ENCODE measurements at places on chromosomes 2 and 18.

DNA sequence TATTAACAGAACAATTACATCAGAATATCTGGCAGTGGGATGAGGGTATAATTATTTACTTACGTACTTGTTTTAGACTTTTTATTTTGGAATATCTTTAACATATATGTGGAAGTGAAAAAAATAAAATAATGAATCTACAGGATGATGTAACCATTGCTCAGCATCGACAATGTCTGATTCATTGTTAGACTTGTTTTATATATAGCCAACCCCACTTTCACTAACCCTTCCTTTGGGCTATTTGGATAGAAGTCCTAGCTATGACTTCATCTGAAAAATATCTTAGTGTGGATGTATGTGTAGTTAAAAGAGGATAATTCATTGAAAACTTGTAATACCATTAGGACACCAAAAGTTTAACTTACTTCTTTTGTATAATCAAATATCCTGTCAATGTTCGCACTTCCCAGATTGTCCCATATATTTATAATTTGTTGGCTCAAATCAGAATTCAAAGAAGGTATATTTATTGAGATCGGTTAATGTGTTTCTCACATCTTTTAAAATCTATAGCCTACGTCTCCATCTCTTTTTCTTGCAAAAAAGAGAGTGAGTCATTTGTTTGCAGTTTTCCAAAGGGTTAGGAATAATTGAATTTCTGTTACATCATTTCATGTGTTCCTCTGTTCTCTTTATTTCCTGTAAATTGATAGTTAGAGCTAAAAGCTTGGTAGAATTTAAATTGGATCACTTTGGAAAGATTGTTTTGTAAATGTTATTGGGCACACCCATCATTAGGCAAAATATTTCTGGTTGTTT, 506.1 kb upstream of the FAM98A start:
- no peak for DNase-seq

DNA sequence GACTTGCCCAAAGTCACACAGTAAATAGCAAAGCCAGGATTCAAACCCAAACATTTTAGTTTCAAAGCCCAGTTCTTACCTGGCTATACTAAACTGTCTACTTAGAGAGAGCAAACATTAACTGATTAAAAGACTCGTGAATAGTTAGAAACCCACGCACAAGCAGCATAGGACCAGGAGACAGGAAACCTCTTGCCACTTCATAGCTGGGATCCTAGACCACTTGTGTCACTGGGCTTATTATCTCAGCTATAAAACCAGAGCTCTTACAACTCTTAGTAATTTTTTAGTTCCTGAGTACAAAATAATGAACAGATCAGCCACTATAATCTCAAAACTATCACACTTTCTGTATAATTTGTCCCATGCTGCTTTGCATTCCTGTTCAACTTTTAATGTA, 2.4 kb upstream of the AAK1 start:
- no peak for DNase-seq

GRCh38 chr2:140786585-140786984, 1344.2 kb downstream of the LRP1B start:
- no peak for DNase-seq

GRCh38 chr18:39591649-39592048, 2026.1 kb upstream of the CELF4 start:
- peak; percentile 63 for DNase-seq

GRCh38 chr2:128449226-128450061, 130.8 kb upstream of the HS6ST1 start:
- no peak for DNase-seq

DNA sequence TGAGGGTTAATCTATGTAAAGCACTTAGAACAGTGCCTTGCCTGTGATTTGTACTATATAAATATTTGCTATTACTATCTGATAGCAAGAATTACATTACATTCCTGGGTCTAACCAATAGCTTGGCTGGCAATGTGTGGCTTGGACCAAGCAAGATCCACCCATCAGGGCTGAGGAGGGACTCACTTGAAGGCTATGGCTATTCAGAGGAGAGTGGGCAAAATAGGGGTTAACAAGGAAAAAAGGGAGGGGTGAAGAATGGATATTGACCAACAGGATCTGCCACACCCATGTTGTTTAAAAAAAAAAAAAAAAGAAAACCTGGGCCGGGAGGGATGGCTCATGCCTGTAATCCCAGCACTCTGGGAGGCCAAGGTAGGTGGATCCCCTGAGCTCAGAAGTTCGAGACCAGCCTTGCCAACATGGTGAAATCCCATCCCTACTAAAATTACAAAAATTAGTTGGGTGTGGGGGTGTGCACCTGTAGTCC, 20.0 kb upstream of the TMBIM1 start:
- DNase-seq: no peak

GRCh38 chr2:37880551-37880950, 44.5 kb upstream of the RMDN2 start:
- DNase-seq: no peak

- no peak for DNase-seq
These were observed 2.4 kb downstream of the SRD5A2 start for GRCh38 chr2:31578316-31578715.

- no peak for DNase-seq
These were observed 249.4 kb downstream of the MEIS1 start for GRCh38 chr2:66684289-66684688.

DNA sequence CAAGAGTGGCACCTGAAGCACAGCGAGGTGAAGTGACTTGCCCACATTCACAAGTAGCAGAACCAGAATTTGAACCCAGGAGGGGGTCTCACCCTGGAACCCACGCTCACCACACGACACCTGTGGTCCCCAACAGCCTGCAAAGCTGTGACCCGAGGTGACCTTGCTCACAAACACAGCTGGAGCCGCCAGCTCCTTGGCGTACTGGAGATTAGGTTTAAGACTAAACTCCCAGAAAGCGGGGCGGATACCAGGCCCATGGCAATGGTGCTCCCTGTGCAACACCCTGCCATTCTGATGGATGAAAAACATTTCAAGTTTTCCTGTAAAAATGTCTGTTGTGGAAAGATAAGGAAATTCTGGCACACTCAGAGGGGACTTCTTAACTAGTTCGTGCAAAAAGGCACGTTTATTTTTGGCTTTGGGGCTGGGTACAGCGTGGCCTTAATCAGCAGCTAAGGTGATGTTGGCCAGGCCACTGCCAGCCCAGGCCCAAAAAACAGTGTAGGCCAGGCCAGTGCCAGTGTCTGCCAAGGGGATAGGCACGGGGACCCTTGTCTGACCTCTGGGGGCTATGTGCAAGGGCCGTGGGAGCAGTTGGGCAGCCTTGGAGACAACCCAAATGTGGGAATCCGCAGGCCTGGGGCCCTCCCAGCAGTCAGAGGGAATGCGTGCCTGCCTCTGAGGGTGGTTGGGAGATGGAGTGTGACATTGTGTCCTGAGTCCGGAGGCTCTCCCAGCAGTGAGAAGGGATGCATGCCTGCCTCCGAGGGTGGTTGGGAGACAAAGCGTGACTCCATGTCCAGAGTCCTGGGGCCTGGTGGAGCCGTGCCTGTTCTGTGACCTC, 185.0 kb upstream of the HS6ST1 start:
- DNase-seq: no peak

DNA sequence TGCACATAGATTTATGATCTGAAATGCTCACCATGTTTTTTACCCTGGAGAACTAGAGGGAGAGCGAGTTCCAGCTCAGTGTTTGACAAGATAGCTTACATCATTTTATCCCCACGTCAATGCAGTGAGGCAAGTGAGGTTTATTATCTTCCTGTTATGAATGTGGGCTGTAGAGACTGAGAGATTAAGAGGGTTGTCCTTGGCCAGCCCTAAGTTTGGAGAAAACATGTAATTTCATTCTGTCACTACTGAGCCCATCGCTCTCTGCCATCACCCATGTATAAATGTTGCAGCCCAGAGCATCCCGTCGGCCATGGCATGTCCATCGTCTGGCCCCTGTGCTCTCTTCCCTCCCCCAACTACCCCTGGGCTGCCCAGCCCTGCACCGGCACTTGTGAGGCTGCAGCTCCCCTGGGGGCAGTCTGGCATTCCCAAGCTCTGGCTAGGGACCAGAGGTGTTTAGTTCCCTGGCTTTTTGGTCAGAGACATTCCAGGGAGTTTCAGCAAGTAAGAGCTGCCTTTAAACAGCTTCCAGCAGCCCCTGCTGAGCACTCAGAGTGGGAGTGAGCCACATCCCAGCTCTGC, 136.7 kb downstream of the ANTXR1 start:
- DNase-seq: no peak

DNA sequence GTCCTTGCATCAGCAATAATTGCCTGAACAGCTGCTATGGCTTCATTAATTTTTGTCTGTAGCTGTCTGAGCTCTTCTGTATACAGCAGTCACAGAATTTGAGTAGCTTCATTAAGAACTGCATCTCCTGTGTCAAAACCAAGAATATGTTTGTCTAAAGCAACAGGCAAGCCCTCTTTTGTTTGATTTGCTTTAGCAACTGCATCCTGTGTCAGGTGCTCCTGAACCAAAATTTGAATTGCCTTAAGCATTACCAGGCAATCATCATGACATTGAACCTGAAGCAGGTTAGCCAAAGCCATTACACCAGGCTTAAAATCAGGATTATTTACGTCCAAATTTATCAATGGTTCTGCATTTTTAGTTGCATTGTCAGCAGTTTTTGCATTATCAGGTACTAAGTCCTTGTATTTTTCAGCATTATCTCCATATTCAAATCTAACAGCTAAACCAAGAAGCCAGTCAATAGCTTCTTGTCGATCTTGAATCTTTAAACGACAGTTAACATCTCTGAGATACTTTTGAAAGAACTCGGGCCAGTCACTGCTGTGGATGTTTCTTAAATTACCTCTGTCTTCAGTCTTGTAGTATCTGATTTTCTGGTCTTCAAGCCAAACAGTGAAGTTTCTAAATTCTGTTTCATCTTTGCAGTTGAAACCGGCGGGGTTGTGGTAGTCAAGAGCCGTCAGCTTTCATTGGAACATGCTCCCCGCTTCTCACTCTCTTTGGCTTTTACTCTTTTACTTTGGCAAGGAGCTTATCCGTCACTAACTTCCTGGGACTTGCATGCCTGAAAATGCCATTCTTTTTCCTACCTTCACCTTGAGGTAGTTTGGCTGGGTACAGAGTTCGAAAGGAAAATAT, 42.2 kb downstream of the MERTK start:
- no peak for DNase-seq

- no peak for DNase-seq
These were observed 92.9 kb downstream of the COL5A2 start for GRCh38 chr2:189086710-189087109.

DNA sequence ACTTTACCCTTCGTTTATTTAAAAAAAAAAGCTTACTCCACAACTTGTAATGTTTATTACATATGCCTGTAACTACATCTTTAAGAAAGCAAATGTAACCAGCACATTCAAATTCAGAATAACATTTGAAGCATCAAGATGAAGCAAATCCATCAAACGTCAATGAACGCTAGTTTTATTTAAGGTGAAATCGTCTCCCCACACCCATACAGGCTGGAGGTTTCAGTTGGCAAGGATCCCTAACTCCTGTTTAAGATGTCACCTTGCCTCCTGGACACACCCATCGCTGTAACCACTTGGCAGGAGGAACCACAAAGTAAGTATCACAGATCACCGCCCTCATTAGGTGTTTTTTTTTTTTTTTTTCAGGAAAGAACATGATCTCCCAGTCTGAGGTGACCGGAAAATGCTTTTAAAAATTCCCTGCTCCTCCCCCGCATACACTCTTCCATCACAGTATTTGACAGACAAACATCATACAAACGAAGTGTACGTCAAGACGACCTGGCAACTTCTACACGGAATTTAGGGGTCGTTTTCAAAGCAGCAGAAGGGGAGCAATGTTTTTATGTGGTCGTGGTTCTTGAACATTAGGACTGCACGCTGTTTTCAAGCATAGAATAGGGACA, 19.7 kb upstream of the STPG4 start:
- no peak for DNase-seq

- no peak for DNase-seq
These were observed 13.2 kb downstream of the BMP10 start for GRCh38 chr2:68857855-68858456.

DNA sequence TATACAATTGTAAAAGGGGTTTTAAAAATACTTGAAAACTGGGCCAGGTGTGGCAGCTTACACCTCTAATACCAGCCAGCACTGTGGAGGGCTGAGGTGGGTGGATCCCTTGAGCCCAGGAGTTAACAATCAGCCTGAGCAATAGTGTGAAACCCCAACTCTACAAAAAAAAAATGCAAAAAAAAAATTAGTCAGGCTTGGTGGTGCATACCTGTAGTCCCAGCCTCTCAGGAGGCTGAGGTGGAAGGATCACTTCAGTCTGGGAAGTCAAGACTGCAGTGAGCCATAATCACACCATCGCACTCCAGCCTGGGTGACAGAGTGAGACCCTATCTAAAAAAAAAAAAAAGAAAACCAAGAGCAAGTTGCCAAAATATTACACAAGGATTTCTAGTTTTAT, 182.7 kb downstream of the UBE2E3 start:
- no peak for DNase-seq

- DNase-seq: no peak
These were observed 217.2 kb upstream of the KCNJ3 start for GRCh38 chr2:154481336-154481735.

DNA sequence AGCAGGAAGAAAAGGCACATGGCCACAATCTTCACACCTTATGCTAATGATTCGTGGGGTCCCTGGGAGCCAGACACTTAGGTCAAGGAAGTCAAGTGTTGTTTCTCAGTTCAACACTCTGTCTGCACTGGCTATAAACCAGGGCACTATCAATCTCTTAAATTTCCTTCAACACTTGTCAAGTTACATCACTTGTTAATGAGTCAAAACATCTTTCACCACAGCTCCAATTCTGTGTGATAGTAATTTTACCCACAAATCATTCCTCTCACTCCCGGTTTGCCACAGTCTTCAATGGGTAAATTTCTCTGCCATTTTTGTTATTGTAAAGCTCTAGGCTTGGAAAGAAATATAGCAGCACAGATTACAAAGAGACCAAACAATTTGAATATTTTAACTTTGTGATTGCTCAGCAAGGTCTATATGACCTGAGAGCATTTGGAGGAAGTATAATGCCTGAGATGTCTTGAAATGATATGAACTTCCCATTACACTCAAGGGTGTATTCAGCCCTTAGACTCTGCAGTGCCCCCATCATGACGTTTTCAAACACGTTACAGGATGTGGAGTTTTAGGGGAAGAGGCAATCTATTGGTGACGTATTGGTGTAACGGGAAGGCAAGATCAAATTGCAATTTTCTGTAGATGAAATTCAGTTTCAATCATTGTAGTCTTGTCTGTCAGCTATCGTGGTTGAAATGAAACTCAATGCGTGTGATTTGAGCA, 78.7 kb downstream of the ICOS start:
- DNase-seq: no peak

DNA sequence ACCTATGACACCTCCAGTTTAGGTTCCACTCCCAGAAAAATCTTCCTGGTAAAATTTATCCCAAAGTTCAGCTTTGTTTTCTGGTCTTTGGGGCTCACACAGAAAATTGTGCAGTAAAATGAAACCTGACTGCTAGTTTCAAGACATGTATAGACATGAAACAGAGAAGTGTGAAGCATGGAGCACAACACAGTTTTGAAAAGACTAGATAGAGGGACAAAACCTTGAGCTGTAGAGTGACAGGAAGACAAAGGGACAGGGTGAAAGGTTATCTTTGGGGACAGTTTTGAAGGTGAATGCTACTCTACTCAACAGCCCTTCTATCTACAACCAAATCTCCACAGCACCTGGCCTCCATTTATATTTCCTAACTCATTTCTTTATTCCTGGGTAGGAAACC, 352.6 kb downstream of the RBM43 start:
- no peak for DNase-seq

GRCh38 chr2:67006373-67006960, 390.7 kb upstream of the ETAA1 start:
- DNase-seq: no peak

GRCh38 chr2:218799990-218800389, 18.0 kb downstream of the CYP27A1 start:
- DNase-seq: no peak
